Large intestine (tissue), 12 donors: ENCODE measurements at places on chromosomes 2 and 18.
A peak's percentile ranks its signal among the peaks of the same experiment; 100 is the strongest.

GRCh38 chr2:4635289-4635688 lies 931.9 kb downstream of the DCDC2C start:
- no peaks in the 10 kb centered on the region for H3K27me3 ChIP-seq
- no peaks in the 10 kb centered on the region for H3K4me1 ChIP-seq
- H3K27ac ChIP-seq: no peak overlapping the region
- no peak overlapping the region for H3K4me3 ChIP-seq

DNA sequence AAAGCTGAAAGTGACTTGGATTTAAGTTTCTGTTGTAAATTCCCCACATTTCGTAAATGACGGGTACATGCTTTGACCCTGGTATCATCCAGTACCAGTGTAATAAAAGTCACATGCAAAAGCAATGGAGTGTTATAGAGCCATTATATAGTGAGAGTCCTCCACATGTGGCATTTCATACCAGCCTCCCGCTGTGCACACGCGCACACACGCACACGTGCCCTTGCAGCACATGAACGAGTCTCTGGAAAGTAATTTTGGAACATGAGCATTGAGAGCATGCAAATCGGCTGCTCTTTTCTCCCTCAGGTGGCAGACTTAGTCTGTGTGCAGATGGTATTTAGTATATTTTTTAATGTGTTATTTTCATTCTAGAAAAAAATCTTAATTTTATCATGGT lies 198.1 kb downstream of the ZNF407 start:
- no peaks in the 10 kb centered on the region for H3K4me1 ChIP-seq
- H3K4me3 ChIP-seq: no peak overlapping the region
- DNase-seq: peak; percentile 68
- H3K27ac ChIP-seq: no peak overlapping the region
- no peaks in the 10 kb centered on the region for H3K27me3 ChIP-seq

DNA sequence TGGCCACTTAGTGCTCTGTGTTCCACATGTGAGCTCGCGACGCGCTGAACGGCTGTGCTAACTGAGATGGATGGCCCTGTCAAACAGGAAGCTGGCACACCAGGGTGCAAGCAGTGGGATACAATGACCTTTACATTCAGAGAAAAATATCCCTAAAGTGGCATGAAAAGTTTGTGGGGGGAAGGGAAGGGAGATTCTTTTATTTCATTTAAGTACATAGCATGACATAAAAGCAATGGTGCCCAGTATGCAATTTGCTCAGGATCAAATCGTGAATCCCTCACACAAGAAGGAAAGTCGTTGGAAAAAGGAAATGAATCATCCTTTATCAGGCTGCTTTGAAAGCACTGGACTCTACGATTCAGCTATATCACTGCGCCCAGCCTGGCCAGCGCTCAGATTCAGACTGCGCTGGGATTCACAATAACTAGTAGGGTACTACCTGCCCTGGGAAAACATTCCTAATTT lies 26.0 kb downstream of the SATB2 start:
- peaks cover 19% of the 10 kb centered on the region for H3K36me3 ChIP-seq
- no peak overlapping the region for H3K27ac ChIP-seq
- DNase-seq: no peak

GRCh38 chr2:45543257-45543656 lies 67.8 kb downstream of the SRBD1 start:
- peaks cover 43% of the 10 kb centered on the region for H3K36me3 ChIP-seq
- H3K4me1 ChIP-seq: no peaks in the 10 kb centered on the region
- DNase-seq: no peak
- no peak overlapping the region for H3K4me3 ChIP-seq

GRCh38 chr2:5740817-5741216 lies 48.6 kb downstream of the SOX11 start:
- no peaks in the 10 kb centered on the region for H3K4me1 ChIP-seq
- no peak overlapping the region for H3K27ac ChIP-seq
- H3K4me3 ChIP-seq: no peak overlapping the region
- H3K36me3 ChIP-seq: no peaks in the 10 kb centered on the region
- no peak for DNase-seq

DNA sequence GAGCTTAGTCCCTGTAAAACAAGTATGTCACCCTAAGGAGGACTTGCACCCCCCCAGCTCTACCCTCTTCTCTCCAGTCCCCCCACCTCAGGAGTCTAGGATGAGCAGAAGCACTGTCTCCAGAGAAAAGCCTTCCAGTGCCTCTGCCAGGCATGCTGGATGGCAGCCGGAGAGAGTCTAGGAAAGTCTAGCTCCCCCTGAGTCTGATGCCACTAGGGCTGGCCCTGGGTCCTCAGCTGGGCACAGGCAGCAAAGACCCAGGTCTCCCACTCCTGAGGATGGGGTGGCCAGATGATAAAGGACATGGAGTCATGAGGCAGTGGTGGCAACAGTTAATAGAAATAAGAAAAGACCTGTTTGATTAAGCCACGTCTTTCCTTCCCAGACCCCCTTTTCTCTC lies 225.6 kb downstream of the CYP26B1 start:
- no peaks in the 10 kb centered on the region for H3K27me3 ChIP-seq
- DNase-seq: no peak
- H3K36me3 ChIP-seq: no peaks in the 10 kb centered on the region
- H3K4me3 ChIP-seq: no peak overlapping the region
- no peak overlapping the region for H3K27ac ChIP-seq

DNA sequence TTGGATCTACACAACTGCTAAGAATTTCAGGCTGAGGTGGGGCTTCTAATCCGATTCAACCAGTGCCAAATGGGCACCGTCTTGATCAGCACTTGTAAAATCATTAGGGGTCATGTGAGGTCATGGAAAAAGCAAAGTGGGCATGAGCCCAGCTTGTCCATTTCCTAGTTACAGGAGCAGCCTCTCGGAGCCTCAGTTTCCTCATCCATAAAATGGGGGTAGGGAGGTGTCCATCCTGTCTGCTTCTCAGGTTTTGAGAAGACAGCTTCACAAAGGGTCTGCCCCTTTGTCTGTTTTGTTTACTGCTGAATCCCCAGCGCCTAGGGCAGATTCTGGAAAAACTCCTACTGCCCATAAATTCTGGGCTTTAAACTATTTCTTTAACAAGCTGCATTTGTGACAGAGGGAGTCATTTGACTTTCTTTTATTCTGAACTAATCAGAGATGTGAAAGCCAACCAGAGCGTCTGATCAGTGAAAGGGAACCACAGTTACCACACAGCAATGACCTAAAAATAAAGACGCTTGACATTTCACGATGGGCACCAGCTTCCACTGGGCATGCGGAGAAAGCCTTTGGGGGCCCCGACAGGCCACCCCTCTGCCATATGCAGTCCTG lies 38.9 kb downstream of the DNMT3A start:
- H3K4me3 ChIP-seq: no peak overlapping the region
- H3K4me1 ChIP-seq: peaks cover 2% of the 10 kb centered on the region
- no peak overlapping the region for H3K27ac ChIP-seq
- peaks cover 81% of the 10 kb centered on the region for H3K36me3 ChIP-seq

- no peak overlapping the region for H3K4me3 ChIP-seq
- H3K27me3 ChIP-seq: no peaks in the 10 kb centered on the region
- H3K27ac ChIP-seq: no peak overlapping the region
- DNase-seq: no peak
- peaks cover 3% of the 10 kb centered on the region for H3K36me3 ChIP-seq
- peaks cover 3% of the 10 kb centered on the region for H3K4me1 ChIP-seq
Measured at GRCh38 chr2:178385595-178386148, 65.3 kb downstream of the PRKRA start.

DNA sequence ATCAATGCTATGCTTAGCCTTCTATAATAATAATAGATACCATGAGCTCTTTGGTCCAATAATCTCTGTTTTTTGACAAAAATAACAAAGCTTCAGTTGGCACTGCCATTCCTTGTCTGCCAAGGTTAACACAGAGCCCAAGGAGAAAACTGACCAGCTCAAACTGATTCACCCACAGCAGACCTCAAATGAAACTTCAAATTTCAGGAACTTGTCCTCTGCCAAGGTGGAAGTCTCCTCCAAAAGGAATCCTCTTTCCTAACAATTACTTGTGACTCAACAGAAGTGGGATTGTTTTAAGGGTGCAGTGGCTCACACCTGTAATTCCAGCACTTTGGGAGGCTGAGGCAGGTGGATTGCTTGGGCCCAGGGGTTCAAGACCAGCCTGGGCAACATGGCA lies 12.1 kb downstream of the AAK1 start:
- no peak for DNase-seq
- no peaks in the 10 kb centered on the region for H3K27me3 ChIP-seq
- no peaks in the 10 kb centered on the region for H3K36me3 ChIP-seq
- no peak overlapping the region for H3K4me3 ChIP-seq
- H3K4me1 ChIP-seq: no peaks in the 10 kb centered on the region
